EH (cell line): ENCODE measurements at places on chromosomes 3 and 15.

DNA sequence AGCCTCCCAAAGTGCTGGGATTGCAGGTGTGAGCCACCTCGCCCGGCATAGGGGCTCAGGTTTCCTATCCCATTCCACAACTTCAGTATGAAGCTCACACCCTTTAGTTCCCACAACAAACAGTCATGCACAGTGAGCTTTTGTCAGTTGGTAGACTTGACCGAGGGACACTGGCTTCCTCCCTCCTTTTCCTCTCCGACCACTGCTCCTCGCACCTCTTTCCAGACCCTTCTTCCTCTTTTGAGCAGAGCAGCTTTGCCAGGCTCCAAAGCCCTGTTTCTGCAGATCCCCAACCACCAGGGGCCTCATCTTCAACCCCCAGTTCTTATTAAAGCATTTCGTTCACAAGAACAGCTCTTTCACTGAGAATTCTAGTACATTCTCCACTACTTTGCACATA lies 12.7 kb upstream of the CILP start:
- no peak for DNase-seq

- no peak for DNase-seq
Observed at GRCh38 chr3:81841540-81841939, 80.1 kb upstream of the GBE1 start.

DNA sequence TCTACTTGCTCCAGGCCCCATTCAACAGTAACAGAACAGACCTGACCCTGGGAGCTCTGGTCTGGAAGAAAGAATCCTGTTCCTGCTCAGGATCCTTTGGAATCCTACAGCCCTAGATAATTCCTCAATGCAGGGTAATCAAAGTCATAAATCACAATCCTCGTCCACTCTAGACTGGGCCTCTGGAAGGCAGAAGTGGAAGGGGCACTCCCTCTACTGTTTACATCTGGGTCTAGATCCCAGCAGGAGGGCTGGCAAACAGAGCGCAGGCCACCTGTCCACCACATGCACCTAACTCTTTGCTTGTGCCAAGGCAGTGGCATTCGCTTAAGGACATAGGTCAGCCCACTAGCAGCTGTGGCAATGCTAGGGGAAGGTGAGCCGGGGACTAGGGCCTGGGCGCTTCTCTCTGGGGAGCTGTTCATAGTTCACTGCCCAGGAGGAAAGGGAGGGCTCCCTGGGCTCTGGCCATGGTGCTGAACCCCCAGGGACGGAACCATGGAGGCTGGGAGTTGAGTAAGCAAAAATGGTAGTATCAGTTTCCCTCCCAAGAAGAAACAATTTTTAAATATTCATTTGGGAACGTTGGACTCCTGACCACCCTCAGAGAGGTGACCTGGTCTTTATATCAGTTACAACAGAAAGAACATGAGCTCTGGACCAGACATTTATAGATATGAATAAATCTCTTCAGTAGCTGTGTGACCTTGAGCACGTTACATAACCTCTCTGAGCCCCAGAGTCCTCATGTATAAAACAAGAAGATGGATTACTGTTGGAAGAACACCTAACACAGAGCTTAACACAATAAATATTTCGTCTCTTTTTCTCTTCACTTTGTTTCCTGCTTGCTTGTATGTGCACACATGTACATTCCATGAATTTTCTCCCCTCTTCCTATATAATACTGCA lies 90.2 kb downstream of the NTRK3 start:
- peak; percentile 7 for DNase-seq

- peak; percentile 6 for DNase-seq
Observed at GRCh38 chr15:60047701-60048100, 43.6 kb downstream of the FOXB1 start.

DNA sequence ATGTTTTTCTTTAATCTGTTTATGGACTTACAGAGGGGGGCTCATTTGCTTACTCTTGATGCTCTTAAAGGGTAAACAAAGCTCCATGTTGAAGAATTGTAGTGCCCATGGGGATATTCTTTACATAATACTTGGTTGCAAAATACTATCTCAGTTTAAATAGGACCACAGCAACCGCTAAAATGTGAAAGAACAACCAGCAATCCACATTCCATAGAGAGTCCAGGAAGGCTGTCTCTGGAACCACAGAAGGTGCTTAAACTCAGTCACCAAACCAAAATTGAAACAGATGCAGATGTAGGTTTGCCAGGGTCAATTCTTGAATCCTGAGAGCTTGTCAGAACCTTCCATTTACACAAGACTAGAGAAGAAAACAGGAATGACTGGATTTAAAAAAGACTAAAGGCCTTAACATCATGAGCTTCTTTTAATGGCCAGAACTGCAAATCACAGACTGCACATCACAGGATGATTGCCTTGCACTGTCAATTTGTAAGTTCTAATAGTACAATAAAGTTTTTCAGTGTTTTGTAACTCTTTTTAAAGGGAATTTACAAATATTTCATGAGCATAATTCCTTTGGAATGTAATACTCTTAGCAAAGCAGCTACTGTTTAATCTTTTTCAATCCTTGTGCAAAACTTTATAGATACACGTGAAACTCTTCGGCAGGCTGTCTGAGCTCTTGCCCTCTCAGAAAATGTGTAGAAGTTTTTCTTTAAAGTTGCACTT lies 661.6 kb downstream of the SI start:
- no peak for DNase-seq

DNA sequence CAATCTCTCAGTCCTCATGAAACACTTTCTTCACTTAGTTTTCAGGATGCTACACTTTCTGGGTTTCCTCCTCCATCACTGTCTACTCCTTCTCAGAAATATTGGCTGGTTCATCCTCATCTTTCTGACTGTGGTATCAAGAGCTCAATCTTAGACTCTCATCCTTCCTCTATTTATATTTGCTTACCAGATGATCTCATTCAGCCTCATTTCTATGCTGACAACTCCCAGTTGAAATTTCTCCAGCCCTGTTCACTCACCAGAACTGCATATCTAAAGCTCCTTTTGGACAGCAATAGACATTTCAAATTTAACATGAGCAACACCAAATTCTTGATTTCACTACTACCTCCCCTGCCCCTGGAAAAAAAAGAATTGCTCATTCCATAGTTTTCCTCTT lies 48.0 kb upstream of the FBN1 start:
- peak; percentile 88 for DNase-seq

DNA sequence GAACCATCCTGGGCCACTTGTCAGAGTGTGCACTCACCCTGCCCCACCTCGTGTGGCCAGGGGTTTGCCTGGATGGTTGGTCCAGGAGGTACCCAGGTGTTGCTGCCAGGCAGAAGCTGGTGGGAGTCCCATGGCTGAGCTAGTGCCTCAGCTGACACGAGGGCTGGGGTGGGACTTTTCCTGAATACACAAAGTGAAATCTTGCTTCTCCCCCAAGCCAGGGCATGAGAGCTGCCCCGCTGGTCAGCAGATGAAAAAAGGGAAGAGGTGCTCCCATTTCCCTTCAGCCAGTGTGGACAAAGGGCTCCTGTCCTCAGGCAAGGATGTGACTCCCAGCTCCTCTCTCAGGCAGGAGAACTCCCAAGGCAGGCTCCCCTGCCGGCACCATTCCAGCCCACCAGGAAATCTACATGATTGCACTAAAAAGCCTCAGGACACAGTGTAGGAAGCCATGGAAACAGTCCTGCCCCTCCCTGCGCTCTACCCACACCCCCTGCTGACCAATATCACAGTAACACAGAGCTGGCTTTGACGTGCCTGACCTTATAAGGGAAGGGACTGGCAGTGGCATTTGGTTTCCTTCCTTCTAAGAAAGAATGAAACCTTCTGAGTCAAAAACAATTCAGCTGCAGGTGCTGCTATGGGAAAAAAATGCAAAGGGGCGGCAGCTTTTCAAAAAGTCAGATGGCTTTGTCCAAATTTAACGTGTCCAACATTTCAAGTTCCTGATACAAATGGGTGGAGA lies 33.9 kb downstream of the MYO5C start:
- peak; percentile 93 for DNase-seq

DNA sequence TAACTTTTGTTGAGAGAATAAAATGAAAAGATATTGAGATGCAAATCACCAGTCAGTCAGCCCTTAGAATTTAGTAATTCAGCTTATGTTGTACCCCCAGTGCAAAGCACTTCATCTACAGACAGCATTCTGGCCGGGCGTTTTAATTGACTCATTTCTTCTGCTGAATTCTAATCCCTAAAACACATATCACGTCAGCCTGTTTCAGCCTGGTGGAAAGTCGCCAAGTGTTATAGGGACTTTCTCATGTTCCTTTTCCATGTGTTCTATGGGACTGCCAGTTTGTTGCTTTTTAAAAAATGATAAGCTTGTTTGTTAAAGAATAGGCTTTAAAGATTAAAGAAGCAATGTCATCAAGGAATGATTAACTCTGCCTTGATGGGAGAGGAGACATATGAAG lies 169.7 kb upstream of the BFSP2 start:
- DNase-seq, result no peak

DNA sequence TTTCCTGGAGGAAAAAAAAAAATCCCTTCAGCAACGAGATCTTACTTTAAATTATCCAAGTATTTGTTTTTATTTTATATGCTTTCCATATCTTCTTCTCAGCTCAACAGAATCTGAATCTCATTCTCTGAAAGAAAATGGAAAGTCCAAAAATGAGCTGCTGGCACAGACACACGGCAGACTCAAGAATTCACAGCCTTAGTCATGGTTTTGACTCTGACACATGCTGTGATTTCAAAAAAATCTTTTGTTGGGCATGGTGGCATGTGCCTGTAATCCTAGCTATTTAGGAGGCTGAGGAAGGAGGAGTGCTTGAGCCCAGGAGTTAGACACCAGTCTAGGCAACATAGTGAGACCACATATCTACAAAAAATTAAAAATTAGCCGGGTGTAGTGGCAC lies 565.0 kb downstream of the MAGI1 start:
- peak; percentile 56 for DNase-seq

DNA sequence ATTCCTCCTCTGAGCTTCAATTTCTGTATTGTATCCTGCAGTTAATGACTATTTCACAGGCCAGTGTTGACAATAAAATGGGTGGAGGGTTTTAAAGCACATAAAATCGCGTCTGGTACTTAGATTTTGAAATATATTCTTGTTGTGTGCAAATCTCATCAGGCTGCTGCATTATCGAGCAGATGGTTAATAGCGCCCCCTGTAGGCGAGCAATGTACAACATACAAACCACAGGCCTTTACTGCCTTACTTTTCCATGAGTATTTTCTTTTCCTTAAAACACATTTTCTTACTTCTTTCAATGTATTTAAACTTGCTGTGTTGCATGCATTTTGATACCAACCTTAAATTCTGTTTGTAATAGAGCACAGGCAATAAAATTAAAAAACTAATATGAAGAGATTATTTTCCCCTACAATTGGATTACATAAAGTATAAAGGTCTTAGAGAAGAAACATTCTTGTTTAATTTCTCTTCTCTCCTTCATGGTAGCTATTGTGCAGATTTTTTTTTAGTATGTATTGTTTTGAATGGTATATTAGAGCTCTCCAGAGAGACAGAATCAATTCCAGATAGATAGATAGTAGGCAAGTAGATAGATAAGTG lies 608.4 kb downstream of the CADM2 start:
- DNase-seq, result peak; percentile 14

- DNase-seq, result no peak
Observed at GRCh38 chr3:128007033-128007424, 45.2 kb upstream of the SEC61A1 start.

DNA sequence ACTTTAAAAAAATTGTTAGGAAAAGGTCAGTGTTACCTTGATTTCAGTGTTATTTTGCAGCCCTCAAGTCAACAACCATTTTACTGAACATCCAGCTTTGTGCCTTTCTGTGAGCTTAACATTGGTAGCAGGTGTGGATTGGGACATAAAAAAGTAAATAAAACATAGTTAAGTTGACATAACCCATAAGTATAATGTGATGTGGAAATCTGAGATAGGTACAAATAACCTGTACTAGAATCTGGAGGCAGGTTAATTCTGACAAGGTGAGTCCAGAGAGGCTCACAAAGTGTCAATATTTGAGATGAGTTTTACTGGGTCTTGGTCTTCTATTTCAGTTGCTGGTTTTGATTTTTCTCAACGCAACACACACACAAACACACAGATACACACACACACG lies 151.3 kb downstream of the LPP start:
- no peak for DNase-seq

DNA sequence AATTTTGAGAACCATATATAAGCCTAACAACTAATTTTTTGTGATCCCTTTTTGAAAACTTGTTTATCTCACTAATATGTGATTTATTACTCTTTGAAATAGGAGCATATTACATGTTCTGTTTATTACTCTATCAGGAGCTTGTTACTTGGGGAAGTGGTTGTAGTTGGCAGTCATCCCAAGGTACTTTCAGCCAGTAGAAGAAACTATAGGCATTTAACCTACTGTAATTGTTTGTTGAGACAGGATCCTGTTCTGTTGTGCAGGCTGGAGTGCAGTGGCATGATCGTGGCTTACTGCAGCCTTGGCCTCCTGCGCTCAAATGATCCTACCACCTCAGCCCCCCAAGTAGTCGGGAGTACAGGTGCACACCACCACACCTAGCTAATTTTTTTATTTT lies 195.6 kb downstream of the TCF12 start:
- peak; percentile 44 for DNase-seq

- DNase-seq, result peak; percentile 54
Observed at GRCh38 chr3:170712798-170713197, 126.9 kb upstream of the SLC7A14 start.

- no peak for DNase-seq
Observed at GRCh38 chr3:6249679-6250078, 611.2 kb upstream of the GRM7 start.

GRCh38 chr15:69956417-69956816 lies 141.3 kb downstream of the TLE3 start:
- DNase-seq, result no peak
